Sigmoid colon (tissue), 7 donors: ENCODE measurements at places on chromosomes 6 and 20. TPM values are rescaled to one million over a fixed set of nuclear protein-coding genes. Genes with fewer than 3 reads are reported as not detected.
A peak's percentile ranks its signal among the peaks of the same experiment; 100 is the strongest.

GRCh38 chr6:15205321-15205720 is 40.5 kb upstream of the JARID2 start:
- no peak overlapping the region for H3K27ac ChIP-seq
- no peak for DNase-seq
- H3K4me3 ChIP-seq, result no peak overlapping the region
- H3K27me3 ChIP-seq, result no peaks in the 10 kb centered on the region
- no peaks in the 10 kb centered on the region for H3K36me3 ChIP-seq

DNA sequence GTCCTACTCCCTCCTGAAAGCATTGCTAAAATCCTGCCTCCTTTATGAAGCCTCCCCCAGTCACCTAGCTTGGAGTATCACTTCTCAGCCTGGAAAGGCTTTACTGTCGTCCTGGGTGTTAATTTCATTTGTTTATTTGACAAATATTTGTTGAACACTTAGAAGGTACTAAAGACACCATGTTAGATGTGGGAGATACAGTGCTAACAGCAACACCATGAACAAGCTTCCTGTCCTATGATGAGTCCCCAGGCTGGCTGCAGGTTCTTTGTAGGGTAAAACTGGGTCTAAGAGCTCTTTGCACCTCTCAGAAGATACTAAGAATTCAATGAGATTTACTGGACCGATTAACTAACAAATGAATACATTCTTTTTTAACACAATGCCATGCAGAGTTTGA is 109.2 kb upstream of the TMEM170B start:
- peaks cover 21% of the 10 kb centered on the region for H3K4me1 ChIP-seq
- no peak overlapping the region for H3K4me3 ChIP-seq
- no peaks in the 10 kb centered on the region for H3K27me3 ChIP-seq

- peak overlapping the region; percentile 74 for H3K4me3 ChIP-seq
- peaks cover 3% of the 10 kb centered on the region for H3K27me3 ChIP-seq
- peaks cover 41% of the 10 kb centered on the region for H3K4me1 ChIP-seq
- H3K27ac ChIP-seq, result peak overlapping the region; percentile 80
Observed at GRCh38 chr6:106512048-106512967, 117.0 kb downstream of the RTN4IP1 start.

The NT5E gene
- total RNA-seq, result 35.8 TPM

The HBS1L gene
- total RNA-seq, result 49.5 TPM

DNA sequence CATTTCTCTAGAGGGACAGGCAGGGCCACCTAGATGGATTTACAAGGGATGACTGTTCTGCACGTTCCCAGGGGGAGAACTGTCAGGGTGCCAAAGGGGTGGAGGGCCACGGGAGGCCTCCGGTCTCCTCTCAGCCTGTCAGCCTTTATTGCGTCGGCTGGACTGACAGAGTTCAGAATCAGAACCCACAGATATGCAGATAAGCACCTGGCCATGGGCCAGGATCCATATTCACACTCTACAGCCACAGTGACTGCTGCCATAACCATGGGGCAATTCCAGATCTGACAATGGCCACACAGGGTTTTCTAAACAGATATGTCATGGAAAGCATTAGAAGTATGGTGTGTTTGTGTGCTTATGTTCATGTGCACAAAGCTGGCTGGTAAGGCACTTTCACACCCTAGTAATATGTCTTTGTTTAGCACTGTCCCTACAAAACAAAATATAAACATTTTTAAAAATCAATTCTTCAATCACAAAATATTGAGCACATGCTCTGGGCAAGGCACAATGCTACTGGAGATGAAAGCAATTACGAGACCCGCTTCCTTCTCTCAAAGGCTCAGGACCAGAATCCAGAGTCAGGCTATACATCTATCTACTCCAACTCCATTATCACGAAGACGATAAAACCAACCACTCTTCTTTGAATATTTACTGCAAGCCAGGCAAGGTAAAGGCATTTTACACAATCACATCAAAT is 29.1 kb downstream of the TRAM2 start:
- peaks cover 90% of the 10 kb centered on the region for H3K4me1 ChIP-seq
- H3K4me3 ChIP-seq, result no peak overlapping the region
- H3K27ac ChIP-seq, result no peak overlapping the region
- no peaks in the 10 kb centered on the region for H3K27me3 ChIP-seq
- H3K36me3 ChIP-seq, result no peaks in the 10 kb centered on the region

- H3K36me3 ChIP-seq, result no peaks in the 10 kb centered on the region
- H3K27ac ChIP-seq, result no peak overlapping the region
- H3K4me1 ChIP-seq, result no peaks in the 10 kb centered on the region
- no peak for DNase-seq
- no peaks in the 10 kb centered on the region for H3K27me3 ChIP-seq
- H3K4me3 ChIP-seq, result no peak overlapping the region
Observed at GRCh38 chr6:163948250-163948649, 533.7 kb downstream of the QKI start.

The KCNS1 gene
- total RNA-seq, result not detected

The ITPA gene
- total RNA-seq, result 17.1 TPM

- H3K27me3 ChIP-seq, result no peaks in the 10 kb centered on the region
- H3K4me1 ChIP-seq, result no peaks in the 10 kb centered on the region
- no peak overlapping the region for H3K4me3 ChIP-seq
- DNase-seq, result no peak
- no peak overlapping the region for H3K27ac ChIP-seq
Observed at GRCh38 chr20:6081236-6081635, 27.4 kb upstream of the LRRN4 start.

The NRSN1 gene
- total RNA-seq, result 0.66 TPM

DNA sequence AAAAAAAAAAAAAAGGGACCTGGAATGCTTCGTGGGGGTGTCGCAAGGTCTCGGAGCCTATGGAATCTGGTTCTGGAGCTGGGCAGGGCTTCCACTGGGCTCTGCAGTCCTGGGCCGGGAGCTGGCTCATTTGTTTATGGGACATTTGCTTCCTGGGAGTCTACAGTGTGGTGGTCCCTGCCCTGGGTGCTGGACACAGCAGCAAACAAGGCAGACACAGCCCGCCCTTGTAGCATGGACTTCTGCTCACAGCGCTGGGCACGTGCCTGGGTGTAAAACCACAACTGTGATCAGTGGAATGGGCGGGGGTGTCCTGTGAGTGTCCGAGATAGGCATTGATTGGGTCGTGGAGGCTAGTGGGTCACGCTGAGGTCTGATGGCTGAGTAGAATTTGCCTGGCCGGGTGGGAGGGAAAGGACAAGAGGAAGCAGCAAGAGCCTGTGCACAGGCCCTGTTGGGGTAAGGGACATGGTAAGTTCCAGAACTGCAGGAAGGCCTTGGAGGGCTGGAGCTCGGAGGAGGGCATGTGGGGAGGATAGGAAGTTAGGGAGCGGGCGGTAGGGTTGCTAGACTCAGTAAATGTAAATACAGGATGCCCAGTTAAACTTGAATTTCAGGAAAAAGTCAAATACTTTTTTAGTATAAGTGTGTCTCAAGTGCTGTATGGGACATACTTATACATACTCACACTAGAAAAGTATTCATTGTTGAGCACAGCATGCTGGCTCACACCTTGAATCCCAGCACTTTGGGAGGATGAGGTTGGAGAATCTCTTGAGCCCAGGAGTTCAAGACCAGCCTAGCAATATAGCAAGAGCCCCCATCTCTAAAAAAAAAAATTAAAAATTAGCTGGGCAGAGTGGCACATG is 61.3 kb upstream of the PMEPA1 start:
- peak; percentile 32 for DNase-seq
- no peak overlapping the region for H3K4me3 ChIP-seq
- no peaks in the 10 kb centered on the region for H3K36me3 ChIP-seq
- H3K27me3 ChIP-seq, result no peaks in the 10 kb centered on the region
- no peaks in the 10 kb centered on the region for H3K4me1 ChIP-seq

DNA sequence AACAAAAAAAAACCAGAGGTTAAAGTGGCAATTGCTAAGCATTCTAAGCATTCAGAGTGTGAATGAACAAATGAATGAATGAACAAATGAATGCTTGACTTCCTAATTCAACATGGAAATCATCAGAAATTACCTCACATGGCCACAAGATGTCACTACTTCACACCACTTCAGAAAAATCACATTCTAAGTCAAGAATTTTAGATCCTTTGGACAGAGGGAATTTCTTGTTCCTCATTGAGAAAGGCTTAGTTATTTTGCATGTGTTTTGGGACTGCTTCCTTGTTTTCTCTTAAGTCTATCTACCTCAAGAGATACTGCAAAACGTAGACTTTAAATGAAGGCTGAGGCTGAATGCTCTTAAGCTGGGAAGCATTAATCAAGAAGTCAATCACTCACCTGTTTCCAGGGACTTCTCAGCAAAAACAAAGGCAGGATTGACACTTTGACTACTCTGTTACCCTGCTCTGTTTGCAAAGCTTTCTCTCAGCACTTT is 120.2 kb downstream of the MBOAT1 start:
- no peak overlapping the region for H3K4me3 ChIP-seq
- no peaks in the 10 kb centered on the region for H3K36me3 ChIP-seq
- H3K4me1 ChIP-seq, result peaks cover under 1% of the 10 kb centered on the region
- no peak overlapping the region for H3K27ac ChIP-seq
- DNase-seq, result no peak

The HCRTR2 gene
- not detected for total RNA-seq

- no peak overlapping the region for H3K4me3 ChIP-seq
- no peaks in the 10 kb centered on the region for H3K36me3 ChIP-seq
- no peaks in the 10 kb centered on the region for H3K4me1 ChIP-seq
- H3K27me3 ChIP-seq, result no peaks in the 10 kb centered on the region
Observed at GRCh38 chr6:37366910-37367309, 13.1 kb downstream of the RNF8 start.

The ZSCAN23 gene
- total RNA-seq, result 3.9 TPM

GRCh38 chr6:150058986-150059385 is 9.9 kb downstream of the ULBP3 start:
- H3K27ac ChIP-seq, result no peak overlapping the region
- H3K4me3 ChIP-seq, result no peak overlapping the region
- H3K4me1 ChIP-seq, result no peaks in the 10 kb centered on the region
- H3K27me3 ChIP-seq, result no peaks in the 10 kb centered on the region
- DNase-seq, result no peak

GRCh38 chr20:50121858-50122271 is 8.9 kb upstream of the UBE2V1 start:
- H3K36me3 ChIP-seq, result peaks cover 28% of the 10 kb centered on the region
- no peak overlapping the region for H3K27ac ChIP-seq
- DNase-seq, result no peak
- no peak overlapping the region for H3K4me3 ChIP-seq
- peaks cover 7% of the 10 kb centered on the region for H3K4me1 ChIP-seq

The CTSZ gene
- 118 TPM for total RNA-seq

The AIF1 gene
- total RNA-seq, result 59.6 TPM

- H3K27ac ChIP-seq, result no peak overlapping the region
- H3K36me3 ChIP-seq, result no peaks in the 10 kb centered on the region
- H3K4me1 ChIP-seq, result no peaks in the 10 kb centered on the region
- no peak overlapping the region for H3K4me3 ChIP-seq
- DNase-seq, result no peak
- H3K27me3 ChIP-seq, result no peaks in the 10 kb centered on the region
Observed at GRCh38 chr6:119209452-119210205, 131.2 kb upstream of the FAM184A start.

DNA sequence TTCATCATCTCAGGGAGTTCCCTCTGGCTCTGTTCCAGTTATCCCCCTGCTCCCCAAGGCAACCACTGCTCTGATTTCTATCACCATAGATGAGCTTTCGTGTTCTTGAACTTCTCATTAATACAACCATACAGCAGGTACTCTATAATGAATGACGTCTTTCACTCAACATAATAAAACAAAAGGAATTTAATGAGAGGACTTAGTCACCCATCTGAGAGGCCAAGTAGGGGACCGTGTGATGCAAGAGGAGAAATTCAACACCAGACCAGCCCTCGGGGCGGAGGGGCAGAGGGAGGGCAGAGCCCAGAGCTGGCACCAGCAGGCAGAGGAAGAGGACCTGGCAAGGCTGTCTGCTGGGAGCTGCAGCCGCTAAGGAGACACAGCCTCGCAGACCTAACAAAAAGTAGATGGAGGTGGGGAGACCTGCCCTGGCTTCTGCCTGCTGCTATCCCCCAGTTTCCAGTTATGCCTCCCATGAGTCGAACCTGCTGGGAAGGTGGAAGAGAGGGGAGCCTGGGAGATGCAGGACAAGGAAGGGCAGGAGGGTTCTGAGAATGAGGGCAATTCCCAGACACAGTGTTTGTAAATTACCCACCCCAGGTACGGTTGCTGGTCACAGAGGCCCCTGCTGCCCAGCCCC is 13.8 kb downstream of the CCN5 start:
- H3K36me3 ChIP-seq, result no peaks in the 10 kb centered on the region
- no peaks in the 10 kb centered on the region for H3K4me1 ChIP-seq
- no peaks in the 10 kb centered on the region for H3K27me3 ChIP-seq
- DNase-seq, result peak; percentile 87

- H3K27ac ChIP-seq, result peak overlapping the region; percentile 69
- no peak for DNase-seq
- peaks cover 31% of the 10 kb centered on the region for H3K4me1 ChIP-seq
- H3K27me3 ChIP-seq, result peaks cover 98% of the 10 kb centered on the region
- no peak overlapping the region for H3K4me3 ChIP-seq
Observed at GRCh38 chr20:64041040-64041780, 5.2 kb downstream of the C20orf204 start.

DNA sequence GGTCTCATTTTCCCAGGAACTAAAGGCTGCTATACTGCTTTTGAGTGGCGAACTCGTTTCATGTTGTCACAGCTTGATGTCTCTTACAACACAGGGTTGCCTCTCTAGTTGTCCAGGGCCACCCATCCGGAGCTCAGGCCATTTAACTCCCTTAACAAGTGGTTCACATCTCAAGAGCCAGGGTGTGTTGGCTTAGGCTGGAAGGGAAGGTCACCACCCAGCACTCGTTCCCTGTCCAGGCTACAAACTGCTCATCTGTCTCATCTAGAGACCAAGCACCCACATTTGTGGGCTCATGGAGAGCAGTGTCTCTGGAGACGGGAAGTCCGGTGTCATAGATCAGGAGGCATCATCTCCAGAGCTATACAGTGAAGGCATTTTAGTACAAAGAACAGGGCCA is 106.8 kb upstream of the EXOC2 start:
- no peak overlapping the region for H3K27ac ChIP-seq
- no peaks in the 10 kb centered on the region for H3K4me1 ChIP-seq
- no peak for DNase-seq
- H3K36me3 ChIP-seq, result no peaks in the 10 kb centered on the region
- H3K4me3 ChIP-seq, result no peak overlapping the region
- peaks cover 3% of the 10 kb centered on the region for H3K27me3 ChIP-seq

GRCh38 chr20:16434062-16434664 is 139.1 kb downstream of the KIF16B start:
- no peaks in the 10 kb centered on the region for H3K4me1 ChIP-seq
- H3K36me3 ChIP-seq, result no peaks in the 10 kb centered on the region
- DNase-seq, result no peak
- H3K27ac ChIP-seq, result no peak overlapping the region
- no peaks in the 10 kb centered on the region for H3K27me3 ChIP-seq

The ATF6B gene
- 73.4 TPM for total RNA-seq

The TREM2 gene
- 3.3 TPM for total RNA-seq

DNA sequence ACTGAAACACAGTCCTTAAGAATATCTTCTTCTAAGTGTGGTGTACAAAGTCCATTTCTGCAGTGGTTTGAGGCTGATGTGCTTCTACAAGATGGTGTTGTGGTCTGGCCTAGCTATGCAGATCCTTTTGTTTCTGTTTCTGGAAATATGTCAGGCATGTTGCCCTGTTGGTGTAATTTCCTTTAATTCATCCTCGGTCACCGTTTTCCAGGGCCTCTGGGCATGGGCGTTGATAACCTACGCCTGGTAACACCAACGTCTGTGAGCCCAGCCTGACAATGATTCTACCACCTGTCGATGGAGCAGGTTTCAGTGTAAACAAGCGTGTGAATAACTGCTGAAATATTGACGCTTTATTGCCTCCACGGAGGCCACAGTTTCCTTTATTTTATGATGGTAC is 33.3 kb upstream of the AFDN start:
- H3K27me3 ChIP-seq, result peaks cover 20% of the 10 kb centered on the region
- DNase-seq, result no peak
- H3K27ac ChIP-seq, result no peak overlapping the region
- no peaks in the 10 kb centered on the region for H3K4me1 ChIP-seq
- no peak overlapping the region for H3K4me3 ChIP-seq

- peaks cover 12% of the 10 kb centered on the region for H3K4me1 ChIP-seq
- no peak for DNase-seq
- H3K36me3 ChIP-seq, result no peaks in the 10 kb centered on the region
- peaks cover 15% of the 10 kb centered on the region for H3K27me3 ChIP-seq
Observed at GRCh38 chr6:122610690-122611455, 668 bp downstream of the PKIB start.
